GM06990 (cell line): ENCODE measurements at places on chromosomes 6 and 20.

- DNase-seq: peak; percentile 89
Observed at GRCh38 chr6:3023663-3024483, 24.2 kb downstream of the NQO2 start.

- DNase-seq: no peak
Observed at GRCh38 chr6:7769702-7770101, 43.8 kb downstream of the BMP6 start.

DNA sequence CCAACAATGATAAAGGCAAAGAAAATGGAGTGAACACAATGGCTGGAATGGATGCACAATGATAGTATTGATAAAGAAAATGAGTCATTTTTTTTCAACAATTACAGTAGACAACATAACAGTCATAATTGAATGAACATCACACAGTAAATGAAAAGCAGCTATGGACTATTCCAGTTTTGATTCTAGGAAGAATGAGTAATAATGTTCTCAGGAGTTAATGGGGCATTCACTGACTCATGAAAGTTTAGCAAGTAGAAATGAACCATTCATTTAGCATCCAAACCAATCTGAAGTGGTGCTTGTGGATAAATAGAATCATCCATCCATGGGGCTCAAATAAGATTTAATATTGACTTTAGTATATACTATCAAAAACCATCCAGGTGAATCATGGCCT, 1029.5 kb upstream of the GJE1 start:
- no peak for DNase-seq

GRCh38 chr6:84508334-84508733, 256.1 kb downstream of the TBX18 start:
- DNase-seq: no peak

DNA sequence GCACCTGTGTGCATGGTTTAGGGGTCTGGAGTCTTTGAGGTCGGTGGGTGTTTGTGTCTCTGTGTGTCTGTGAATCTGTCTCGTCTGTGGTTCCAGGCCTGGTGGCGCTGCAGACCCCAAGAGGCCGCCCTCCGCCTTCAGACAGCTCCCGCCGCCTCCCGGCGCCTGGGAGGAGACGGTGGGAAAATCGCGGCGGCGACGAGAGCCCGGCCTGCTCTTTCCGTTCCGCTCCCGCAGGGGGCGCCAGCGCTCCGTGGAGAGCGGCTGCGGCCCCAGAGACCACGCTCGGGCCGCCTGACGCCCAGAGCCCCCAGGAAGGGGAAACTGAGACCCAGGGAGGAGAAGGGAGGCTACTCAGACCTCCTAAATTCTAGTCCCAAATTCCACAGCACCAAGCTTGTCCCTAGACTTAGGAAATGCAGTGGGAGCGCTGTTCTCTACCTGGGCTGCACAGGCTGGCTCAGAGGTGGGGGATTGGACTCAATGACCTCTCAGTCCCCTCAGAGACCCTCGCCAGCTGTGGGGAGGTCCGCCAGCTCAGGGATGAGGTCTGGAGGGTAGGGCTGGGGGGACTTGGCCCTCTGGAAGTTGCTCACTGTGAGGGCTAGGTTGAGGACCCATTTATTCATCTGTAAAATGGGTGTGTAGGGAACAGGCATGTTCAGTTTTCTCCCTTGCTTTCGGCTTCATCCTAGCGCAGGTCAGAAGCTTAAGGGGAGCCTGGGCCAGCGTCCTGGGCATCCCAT, 36.9 kb upstream of the BLCAP start:
- DNase-seq: peak; percentile 33

- no peak for DNase-seq
Observed at GRCh38 chr20:20173254-20173653, 120.9 kb downstream of the CFAP61 start.
